ENCODE measurements at places on chromosomes 5 and 9.

GRCh38 chr9:126670270-126670669, 56.5 kb downstream of the LMX1B start:
- DNase-seq: no peak

GRCh38 chr5:55450050-55450765, 84.6 kb downstream of the PLPP1 start:
- no peak for DNase-seq

DNA sequence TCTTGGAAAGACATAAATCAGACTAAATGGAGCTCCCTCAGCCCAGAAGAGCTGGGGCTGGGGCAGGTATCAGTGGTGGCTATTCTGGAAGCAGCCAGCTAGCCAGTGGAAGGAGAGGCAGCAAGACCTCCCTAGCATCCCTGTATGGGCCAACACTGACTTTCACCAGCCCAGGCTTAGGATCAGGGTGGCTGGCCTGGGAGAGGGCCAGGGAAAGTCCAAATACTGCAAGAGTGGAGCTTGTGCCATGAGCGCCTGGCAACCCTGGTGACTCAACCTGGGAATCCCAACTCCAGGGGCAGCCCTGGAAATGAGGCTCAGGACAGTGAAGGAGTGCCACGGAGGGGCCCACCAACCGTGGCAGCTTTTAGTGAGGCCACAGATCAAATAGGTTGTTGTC, 7.6 kb upstream of the IRF1 start:
- no peak for DNase-seq

GRCh38 chr5:124724357-124725039, 21.9 kb downstream of the ZNF608 start:
- DNase-seq: no peak

DNA sequence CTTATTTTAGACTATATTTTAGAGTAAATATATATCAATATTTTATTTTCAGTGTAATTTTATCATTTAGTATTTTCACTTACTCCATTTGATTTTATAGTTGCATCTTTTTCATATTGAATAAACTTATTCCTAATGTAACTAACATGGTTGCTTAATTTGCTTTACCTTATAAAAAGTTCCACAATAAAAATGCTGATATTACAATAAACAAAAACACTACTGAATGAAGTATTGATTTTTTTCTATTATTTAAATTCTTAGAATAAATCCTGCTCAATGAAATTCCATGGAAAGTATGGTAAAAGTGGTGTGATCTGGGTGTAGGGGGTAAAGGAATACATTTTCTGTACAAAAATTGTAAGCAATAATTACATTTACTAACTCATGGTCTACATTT, 2074.9 kb upstream of the C9orf72 start:
- no peak for DNase-seq

- DNase-seq: no peak
Measured at GRCh38 chr9:125993466-125993865, 246.3 kb downstream of the PBX3 start.

DNA sequence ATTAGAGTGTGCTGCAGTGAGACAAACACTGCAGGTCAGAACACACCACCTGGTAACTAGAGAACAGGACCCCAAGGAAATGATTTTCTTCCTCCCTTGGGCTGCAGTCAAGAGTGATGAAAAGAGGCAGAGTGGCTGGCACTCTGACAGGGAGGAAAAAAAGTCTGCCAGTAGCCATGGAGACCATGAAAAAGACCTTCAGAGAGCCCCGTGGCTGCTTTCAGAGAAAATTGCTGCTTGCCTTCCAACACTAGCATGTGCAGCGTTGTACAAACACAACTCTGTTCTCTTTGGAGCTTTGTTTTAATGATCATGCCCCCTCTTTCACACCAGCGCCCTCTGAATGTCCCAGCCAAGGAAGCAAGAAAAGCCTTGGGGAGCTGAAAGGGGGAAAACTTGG, 68.8 kb downstream of the ANKRD55 start:
- no peak for DNase-seq

GRCh38 chr5:93130624-93131490, 450.2 kb downstream of the NR2F1-AS1 start:
- DNase-seq: no peak

- DNase-seq: no peak
Measured at GRCh38 chr5:53547226-53547625, 13.2 kb upstream of the NDUFS4 start.

DNA sequence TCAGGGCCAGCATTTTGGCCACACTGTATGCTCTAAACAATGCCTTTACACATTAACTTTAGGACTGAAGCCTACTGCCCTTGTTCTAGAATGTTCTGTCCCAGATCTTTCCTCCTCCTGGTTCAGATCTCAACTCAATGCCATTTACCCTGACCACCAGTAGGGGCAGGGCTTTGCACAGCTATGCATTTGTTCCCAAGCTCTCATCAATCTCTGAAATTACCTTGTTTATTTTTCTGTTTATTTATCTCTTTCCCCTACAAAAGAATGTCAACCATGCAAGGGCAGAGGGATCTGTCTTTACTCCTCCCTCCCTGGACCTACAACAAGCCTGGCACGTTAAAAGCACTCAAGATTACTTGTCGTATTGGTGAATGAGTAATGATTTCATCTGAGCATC, 612.9 kb downstream of the BNC2 start:
- DNase-seq: no peak

- DNase-seq: no peak
Measured at GRCh38 chr9:131019388-131020239, 10.6 kb downstream of the LAMC3 start.

DNA sequence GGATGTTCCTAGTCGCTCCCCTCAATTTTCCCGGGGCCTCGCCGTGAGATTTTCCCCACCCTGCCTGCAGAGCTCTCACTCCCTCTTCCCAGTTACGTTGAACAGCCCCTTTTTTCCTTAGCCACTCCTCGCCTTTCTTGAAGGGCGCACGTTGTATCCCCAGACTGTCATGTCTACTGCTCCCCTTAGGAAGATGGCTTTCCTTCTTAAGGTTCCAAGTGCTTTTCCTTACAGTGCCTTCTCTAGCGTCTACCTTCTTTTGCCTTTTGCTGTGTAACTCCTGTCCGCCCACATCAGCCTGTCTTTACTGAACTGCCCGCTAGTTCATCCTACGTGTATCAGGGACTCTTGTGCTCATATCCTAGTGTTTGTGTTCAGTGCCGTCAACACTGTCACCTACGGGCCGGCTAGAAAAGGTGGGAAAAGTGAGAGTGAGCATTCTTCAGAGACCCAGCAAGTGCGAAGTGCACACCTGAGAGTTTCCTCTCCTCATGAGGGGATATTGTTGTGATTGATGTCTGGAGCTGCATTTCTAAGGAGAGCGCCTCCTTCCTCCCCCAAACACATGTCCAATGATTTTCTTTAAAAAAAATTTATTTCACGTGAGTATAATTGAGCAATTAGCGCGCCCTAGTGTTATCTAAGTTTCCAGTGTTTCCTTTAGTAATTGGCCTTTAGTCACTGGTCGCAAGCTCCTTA, 764 bp downstream of the CAMLG start:
- DNase-seq: no peak
